SK-N-MC (cell line): ENCODE measurements at places on chromosomes 2 and 18.

GRCh38 chr2:230958820-230959756, 34.0 kb upstream of the GPR55 start:
- no peak for DNase-seq

DNA sequence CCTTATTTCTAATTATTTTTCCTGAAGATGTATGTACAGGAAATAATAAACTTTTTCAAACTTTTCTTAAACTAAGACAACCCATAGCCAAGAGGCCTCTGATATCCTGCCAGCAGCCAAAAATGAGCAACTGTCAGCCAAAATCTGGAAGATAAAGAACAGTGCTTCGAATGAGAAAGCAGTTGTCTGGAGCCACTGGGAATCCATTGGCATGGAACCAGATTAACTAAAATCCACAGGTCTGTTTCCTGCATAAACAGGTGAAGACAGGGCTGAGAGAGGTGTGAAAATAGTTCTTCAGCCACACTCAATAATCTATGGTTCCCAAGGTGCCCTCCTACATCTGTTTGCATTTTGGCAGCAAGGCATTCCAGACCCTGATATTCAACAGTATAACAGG, 1076.7 kb upstream of the PIK3C3 start:
- DNase-seq, result no peak

DNA sequence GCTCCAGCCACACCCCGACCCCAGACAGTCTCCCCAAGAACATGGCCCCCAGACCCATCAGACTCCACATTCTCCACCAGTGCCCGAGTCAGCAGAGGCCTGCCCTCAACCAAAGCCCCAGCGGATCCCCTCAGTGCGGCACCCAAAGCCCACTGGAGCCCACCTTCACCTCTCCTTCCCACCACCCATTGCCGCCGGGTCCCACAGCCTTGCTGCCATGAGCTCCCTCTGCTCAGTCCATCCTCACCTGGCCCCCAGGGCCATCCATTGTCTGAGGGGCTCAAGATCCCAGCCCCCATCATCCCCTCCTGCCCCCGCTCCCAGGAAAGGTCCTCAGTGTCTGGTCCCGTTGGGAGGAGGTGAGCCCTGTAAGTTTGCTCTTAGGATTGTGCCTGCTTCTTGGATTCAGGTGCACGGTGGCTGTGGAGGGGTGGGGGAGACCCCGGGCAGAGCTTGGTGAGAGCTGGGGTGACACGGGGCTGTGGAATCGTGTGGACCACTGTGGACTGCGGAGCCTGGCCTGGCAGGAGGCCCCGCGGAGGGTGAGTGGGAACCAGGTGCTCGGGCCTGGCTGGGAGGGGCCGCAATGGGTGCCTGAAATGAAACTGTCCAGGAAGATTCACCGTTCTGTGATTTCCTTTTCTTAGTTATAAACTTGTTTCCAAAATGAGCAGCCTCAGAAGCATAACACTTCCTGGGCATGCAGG, 32.7 kb upstream of the GPC1 start:
- DNase-seq, result no peak

DNA sequence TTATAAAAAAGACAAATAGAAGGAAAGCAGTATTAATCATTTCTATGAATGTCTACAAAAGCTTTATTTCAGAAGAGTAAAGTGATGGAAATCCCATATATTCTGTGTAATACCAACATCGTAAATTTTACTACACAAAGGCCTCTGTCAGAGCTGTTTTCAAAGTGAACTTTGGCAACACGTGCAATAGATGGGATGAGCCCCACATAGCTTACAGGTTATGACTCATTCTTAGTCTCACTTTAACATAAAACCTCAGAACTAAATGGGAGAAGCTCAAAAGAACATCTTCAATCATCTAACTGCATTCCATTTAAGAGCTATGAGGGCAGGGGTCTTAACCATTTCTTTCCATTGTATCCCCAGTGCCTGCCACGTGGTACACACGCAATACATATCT, 11.5 kb downstream of the VPS4B start:
- DNase-seq, result no peak

DNA sequence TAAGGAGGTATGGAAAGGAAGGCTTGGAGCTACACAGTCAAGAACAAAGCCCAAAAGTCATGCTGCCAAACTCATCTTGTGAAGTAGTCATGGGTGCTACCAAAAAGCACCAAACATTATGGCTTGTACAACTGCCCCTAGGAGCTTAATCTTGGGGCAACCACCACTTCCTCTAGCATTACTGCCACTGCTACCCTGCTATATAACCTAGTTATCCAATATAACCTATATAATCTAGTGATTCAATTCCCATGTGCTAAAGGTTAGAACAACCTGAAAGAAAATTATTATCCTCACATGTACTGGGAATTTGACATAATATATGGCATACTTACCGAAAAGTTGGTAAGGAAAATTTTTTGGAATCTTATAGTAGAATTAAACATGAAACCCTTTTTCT, 102.6 kb upstream of the RBBP8 start:
- no peak for DNase-seq

- DNase-seq, result no peak
These were observed 33.9 kb upstream of the RMP24 start for GRCh38 chr18:35938562-35938961.

- DNase-seq, result no peak
These were observed 45.1 kb downstream of the CELF4 start for GRCh38 chr18:37520508-37520907.

- no peak for DNase-seq
These were observed 313.2 kb downstream of the SATB2 start for GRCh38 chr2:199144546-199144945.

DNA sequence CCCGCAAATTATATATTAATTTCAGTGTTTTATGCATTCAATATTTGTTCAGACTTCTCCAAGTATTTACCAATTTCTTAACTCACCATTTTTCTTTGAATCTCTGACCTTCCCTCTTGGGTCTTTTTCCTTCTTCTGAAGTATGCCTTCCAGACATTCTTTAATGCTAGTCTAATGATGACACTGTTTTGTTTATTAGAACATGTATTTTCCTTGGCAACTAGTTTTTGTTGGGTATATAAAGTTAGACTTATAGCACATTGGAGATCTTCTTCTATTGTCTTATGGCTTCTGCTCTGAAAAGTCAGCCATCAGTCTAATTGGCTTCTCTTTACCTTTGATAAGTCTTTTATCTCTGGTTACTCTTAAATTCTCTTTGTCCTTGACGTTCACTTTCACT, 423.2 kb upstream of the NRP2 start:
- no peak for DNase-seq

GRCh38 chr2:68653538-68653982, 10.2 kb downstream of the PROKR1 start:
- no peak for DNase-seq

GRCh38 chr18:73990258-73990657, 157.4 kb downstream of the FBXO15 start:
- no peak for DNase-seq

DNA sequence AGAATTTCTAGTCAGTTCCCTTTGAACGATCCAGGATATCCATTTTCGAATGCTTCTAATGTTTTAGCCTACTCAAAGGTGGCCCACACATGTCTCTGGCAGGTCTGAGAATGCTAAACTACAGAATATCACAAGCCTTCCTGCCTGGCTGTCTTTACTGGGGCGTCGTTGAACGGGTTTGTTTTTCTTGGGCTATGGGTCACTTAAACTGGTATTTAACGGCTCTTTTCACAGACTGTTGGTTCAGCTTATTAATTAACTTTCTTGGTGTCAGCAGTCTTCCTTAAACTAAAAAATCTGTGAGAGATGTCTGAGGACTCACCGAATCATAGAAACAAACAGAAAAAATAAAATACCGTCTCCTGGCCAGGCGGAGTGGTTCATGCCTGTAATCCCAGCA, 563.2 kb upstream of the NRP2 start:
- no peak for DNase-seq

DNA sequence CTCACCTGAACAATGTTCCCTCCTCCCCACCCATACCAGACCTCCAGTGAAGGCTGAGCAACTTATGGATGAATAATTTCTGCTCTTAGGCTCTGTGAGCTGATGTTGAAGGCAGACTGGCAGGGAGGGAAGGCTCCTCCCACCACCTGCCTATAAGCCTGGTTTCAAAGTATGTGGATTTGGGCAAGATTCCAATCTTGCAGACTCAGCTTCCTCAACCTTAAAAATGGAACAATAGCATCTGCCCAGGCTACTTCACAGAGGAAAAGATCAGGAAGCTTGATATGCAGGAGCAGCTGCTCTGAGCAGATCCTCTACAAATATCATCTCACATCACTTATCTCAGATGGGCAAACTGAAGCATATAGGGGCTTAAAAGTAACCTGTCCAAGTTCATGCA, 112.2 kb downstream of the ZFP36L2 start:
- no peak for DNase-seq

DNA sequence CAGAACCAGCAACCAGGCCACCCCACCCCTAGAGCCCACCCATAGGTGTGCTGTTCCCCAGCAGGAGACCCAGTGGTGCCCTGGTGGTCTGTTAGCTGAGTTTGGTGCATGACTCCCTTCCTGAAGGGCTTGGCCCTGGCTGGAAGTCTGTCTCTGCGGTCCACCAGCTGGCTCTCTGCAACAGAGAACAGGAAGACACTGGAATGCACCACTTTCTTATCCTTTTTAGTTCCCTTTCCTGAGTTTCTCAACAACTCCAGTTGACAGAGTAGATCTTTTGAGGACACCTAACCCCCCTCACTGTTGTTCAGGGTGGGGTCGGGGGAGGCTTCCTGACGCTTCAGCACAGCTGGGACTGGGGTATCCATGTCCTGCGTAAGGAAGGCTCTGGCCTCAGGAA, 11.9 kb upstream of the RPL37A start:
- no peak for DNase-seq

DNA sequence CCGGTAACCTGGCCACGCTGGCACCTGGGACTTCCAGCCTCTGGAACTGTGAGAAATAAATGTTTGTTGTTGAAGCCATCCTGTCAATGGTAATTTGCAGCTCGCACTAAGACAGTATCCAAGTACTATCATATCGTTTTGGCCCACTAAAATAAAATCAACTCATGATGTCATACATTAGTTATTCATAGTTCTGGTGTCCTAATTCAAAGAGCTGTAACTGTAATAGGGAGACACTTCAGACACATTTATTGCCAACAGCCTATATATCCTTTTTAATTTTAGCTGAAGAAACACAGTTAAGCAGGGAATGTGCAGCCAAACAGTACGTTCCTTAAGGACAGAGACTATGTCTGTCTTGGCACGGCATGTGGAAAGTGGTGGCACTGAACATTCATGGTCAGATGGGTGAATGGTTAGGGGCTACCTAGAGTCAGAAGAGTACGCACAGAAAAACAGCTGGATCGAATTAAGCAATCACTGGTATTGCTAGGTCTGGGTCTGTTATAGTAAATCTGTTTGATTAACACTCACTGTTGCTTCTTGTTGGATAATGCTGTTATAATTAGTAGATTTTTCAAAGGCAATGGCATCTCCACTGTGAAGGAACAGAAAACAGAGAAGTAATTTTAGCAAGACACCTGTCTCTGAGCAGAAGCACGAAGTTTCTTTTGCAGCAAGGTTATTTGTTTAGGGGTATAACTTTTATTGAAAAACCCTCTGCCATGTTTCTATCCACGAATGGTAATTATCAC, 41.3 kb upstream of the CREG2 start:
- no peak for DNase-seq

- DNase-seq, result no peak
These were observed 9.2 kb downstream of the FKBP1B start for GRCh38 chr2:24058564-24059271.

GRCh38 chr2:96107708-96108065, 8.7 kb downstream of the ADRA2B start:
- no peak for DNase-seq

DNA sequence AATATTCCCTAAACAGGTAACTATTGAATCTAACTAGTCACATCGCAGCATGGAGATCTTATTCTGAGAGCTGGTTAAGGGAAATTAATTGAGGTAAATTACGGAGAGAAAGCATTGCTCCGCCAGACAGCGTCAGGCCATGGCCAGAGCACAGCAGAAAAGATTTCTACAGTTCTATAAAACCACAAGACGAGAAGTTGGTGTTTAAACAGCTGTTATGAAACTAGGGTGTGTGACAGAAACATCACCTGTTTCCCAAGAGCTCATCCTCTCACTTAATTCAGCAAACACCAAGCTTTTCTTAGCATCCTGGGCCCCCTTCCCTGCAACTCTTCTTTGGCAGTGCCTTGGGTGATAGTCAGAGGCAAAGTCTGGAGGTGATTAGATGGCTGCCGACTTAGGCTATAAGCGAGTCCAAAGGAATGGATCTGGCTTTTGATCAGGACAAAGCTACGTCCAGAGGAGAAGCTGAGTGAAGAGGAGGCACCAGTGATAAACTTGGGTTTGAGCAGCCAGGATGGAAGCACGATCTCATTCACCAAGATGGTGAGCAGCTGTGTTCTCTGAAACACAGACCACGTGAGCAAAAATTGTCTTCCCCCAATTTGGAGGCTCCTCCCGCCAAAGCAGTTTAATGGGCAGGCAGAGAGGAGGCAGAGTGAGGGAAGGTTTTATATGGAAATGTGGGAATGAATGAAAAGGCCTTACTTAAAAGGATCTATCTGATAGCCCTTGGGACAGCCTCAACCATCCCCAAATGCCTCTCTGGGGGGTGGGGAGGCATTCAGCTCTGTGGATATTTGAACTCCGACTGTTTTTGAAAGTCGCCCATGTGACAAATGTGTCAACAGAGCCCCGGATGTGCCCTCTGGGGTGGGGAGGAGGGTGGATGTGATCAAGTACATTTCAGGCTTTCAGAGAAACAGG, 57.8 kb downstream of the PKDCC start:
- DNase-seq, result no peak

DNA sequence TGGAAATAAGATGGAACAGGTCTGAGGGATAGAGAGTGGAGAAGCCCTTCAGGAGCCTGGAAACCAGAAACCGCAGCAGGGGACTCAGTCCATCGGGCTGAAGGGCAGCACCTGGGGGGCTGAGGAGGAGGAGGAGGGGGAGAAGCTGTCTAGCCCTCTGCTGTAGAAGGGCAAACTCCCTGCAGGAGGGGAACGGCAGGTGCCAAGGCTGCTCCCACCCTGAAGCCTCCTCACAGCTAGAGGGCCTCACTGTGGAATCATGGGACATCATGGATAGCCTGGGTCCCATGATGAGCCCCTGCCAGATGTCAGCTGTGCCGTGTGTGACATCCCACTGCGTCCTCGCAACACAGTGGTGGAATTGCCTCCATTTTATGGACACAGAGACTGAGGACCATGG, 435 bp downstream of the MYO7B start:
- no peak for DNase-seq
